ENCODE measurements at places on chromosomes 7 and 10. TPM values are rescaled to one million over a fixed set of nuclear protein-coding genes. Genes with fewer than 3 reads are reported as not detected.

C10orf67 gene
- not detected for total RNA-seq

DNA sequence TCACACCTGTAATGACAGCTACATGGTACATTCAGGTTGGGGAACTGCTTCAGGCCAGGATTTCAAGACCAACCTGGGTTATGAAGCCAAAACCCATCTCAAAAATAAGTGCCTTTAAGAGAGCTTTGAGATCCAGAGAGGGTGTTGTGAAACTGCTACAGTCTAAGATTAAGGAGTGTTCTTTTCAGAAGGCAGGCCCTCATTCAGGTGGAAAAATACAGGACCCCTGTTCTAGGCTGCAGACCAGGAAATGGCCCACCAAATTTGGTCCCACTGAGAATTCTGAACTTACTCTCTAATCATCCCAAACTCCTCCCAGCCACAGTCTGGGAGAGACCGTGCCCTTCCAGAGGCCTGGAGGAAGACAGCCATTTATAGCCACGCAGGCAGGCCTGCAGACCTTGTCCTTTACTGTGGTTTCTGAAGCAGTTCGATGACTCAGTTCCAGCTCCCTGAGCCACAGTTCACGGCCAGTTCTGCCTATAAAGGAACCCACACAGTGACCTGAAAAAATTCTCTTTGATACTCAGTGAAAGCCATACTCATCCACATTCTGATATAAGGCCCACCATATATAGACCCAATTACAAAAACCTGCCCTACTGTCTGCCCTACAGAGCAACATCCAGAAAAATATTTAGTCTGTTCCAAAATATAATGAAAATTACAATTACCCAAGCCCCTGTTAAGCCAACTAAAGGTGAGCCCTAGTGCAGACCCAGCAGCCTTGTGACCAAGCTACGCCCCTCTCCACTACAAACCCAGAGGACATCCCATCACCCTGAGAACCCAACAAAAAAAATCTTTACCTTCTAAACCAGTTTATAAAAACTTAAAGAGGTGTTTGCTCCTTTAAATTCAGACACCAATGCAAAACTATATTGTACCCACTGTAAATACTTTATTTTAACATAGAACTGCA, 21.2 kb downstream of the ZNF680 start:
- DNase-seq, result no peak

HOXA13 gene
- total RNA-seq, result not detected

AKR1C8 gene
- 1.5 TPM for total RNA-seq

SPDYE1 gene
- not detected for total RNA-seq

DNA sequence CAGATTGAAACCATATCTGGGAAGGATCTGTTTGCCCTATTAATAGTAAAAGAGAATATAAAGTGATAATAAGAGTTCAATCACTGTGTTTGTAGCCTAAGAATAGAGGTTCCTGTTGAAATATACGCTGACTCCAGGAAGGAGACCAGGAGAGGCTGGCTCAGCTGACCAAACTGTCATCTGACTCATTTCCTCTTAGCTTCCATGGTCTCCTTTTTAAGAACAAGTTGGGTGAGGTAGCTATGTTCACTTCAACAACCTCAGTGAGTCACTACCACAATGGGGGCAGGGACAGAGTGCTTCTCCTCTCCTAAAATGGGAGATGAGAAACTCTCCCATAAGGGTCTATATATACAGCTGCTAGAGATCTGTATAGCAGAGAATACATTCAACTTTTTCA, 543.3 kb downstream of the CALN1 start:
- no peak for DNase-seq

NME8 gene
- not detected for total RNA-seq

FOXI2 gene
- not detected for total RNA-seq

DNA sequence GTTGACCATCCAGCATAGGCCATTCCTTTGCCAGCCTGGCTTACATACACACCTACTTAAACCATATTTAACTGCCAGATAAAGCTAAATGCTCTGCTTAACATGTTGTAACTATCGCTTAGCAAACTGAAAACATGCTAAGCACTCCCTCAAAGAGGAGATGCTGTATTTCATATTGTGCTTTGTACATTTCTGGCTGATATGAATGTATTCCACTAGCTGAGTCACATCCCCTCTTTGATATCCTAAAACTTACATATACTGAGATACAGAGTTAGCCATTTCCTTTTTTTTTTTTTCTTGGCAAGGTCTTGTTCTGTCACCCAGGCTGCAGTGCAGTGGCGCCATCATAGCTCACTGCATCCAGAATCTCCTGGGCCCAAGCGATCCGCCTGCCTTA, 99.4 kb downstream of the TPST1 start:
- DNase-seq, result no peak

UNC5B gene
- total RNA-seq, result not detected

HHEX gene
- 0.23 TPM for total RNA-seq

- no peak for DNase-seq
Observed at GRCh38 chr7:14596421-14596820, 306.1 kb downstream of the DGKB start.

PPP1R17 gene
- not detected for total RNA-seq

DMBT1 gene
- total RNA-seq, result 0.05 TPM

GRCh38 chr10:76354212-76354738, 922.9 kb downstream of the LRMDA start:
- no peak for DNase-seq

- no peak for DNase-seq
Observed at GRCh38 chr7:158029509-158029908, 558.1 kb downstream of the PTPRN2 start.

DNA sequence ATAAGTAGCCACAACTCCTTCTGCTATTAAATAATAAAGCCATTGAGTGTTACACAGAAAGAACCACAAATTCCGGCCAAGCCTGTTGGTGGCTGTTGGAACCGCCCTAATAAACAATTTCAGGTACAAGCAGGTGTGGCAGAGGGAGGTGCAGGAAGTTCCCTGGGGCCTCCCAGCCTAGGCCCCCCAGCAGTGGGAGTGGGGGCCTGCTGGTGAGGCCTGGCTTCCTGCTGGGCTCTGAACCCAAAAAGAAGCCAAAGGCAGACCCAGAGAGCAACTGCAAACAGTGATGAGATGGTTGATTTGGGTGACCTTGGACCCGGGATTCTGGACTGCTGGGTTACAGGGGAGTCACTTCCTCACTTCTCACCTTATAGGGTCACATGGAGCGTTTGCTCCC, 21.0 kb upstream of the LMTK2 start:
- no peak for DNase-seq

GRCh38 chr7:148149730-148150129, 440.8 kb upstream of the C7orf33 start:
- no peak for DNase-seq

CCL24 gene
- not detected for total RNA-seq

OPN4 gene
- total RNA-seq, result not detected

DNA sequence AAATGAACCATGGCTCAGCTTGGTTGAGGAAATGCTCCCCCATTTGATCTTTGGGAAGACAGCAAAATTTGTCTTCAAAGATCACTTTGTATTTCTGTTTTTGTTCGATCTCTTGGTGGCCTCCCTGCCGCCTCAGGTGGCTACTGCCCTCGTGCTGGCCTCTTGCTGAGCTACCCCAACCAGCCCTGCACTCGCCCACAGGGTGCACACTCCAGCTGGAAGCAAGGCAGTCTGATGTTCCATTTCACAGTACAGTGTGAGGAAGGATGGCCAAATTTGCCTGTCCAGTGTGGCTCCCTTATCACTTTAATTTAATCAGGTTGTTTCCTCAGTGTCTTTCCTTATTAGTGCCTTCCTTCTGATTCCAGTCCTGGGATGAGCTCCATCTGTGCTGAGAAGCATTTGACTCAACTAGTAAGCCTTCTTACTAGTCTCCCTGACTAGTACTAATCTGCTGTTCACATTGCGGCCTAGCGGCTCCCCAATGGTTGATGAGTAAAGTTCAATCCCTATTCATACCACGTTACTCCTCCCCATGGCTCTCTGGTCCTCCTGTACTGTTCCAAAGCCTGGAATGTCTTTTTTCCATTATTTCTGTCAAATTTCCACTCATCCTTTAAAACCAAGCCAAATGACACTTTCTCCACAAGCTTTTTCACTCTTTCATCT, 8.2 kb downstream of the MYOF start:
- DNase-seq, result no peak

DNA sequence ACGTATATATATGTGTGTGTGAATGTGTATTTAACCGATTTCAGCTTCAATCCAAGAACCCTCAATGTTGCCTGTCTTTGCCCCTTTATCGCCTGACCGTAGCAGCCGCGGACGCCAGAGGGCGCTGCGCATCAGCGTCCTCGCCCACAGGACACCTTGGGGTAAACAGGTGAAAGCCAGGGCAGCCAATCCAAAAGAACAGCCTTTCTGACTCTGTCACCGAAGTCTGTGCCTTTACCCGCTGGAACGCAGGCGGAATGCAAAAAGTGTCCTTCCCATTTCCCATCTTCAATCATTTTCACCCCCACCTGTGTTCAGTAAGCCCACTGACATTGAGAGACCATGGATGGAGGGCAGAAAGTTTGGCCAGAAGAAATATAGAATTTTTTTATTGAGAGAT, 3.6 kb downstream of the NXPH1 start:
- peak; percentile 50 for DNase-seq
